ENCODE measurements at places on chromosomes 1 and 21.

- no peak for DNase-seq
Measured at GRCh38 chr1:116712510-116712909, 41.7 kb upstream of the CD2 start.

- DNase-seq, result no peak
Measured at GRCh38 chr1:37634244-37634991, at the start of gene RSPO1. RSPO1 (minus strand) TSS chr1:37634892; CDS start chr1:37629661, 5,231 bp downstream.

DNA sequence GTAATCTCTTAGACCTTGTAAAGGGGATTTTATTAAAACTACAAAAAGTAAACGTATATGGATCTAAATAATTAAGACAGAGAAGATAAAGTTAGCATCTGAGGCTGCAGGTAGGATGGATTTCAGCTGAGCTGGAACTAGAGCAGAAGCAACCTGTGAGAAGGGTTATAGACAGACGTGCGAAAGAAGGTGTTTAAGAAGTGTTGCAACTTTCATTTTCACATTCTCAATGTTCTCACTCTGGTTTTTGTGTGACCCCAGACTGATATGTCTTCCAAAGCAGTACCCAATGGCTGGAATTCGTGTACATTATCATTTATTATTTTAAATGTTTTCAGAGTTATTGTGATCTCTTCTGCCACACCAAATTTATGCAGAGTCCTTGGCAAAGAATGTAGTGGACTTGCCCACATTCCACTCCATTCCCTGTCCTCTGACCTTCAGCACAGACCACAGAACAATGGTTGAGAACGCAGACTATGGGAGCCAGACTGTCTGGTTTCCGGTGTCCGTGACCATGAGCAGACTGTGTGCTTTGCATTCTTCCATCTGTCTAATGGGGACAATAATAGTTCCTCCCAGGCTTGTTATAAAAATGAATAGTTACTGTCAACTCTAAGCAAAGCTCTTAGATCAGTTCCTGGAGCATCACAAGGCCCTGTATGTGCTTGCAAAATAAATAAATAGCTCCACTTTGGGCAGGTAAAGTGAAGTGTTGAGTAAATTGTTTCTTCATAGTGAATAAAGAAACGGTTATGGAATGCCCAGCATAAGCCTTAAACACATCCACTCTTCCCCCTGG lies 140.6 kb upstream of the SAMSN1 start:
- no peak for DNase-seq

- DNase-seq, result no peak
Measured at GRCh38 chr1:74180490-74180889, 17.5 kb downstream of the LRRIQ3 start.

- DNase-seq, result peak; percentile 95
Measured at GRCh38 chr1:154970631-154971340, at the start of gene SHC1. SHC1 (minus strand) TSS chr1:154970747; CDS start chr1:154970526, 221 bp downstream.

DNA sequence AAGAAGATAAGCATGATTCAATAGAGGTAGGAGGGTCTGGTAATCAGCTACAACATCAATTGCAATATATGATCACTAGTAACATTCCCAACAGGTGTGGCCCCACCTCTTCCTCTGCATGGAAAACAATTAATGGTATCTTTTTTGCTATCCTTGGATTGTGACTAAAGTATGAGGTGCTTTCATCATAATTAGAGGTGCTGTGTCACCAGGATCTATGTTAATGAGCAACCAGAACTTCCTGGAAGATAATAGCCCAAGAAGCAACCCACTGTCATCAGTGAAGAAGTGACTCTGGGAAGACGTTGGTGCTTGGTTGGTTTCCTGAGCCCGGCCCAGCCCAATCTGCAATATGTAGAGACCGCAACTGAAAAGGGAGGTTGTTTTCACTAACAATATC lies 167.2 kb downstream of the SETD4 start:
- no peak for DNase-seq

DNA sequence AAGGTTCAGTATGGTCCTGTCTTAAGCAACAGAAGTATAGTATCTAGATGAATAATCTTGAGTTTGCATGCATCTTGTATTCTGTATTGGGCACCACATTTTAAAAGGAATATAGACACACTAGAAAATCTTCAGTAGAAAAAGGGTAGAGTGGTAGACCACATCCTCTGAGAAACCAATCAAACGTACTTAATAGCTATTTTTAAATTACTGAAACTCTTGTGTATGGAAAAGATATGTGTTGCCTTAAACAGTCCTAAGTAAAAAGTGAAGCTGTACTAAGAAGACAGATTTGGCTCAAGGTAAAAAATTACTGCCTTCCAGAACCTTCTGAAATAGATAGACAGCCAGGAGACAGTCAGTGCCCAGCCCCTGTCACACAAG lies 3.1 kb downstream of the CTXND2 start:
- no peak for DNase-seq

- DNase-seq, result no peak
Measured at GRCh38 chr1:230232371-230232771, 165.3 kb downstream of the GALNT2 start.

- DNase-seq, result no peak
Measured at GRCh38 chr21:22145545-22145944, 1147.3 kb downstream of the NCAM2 start.

DNA sequence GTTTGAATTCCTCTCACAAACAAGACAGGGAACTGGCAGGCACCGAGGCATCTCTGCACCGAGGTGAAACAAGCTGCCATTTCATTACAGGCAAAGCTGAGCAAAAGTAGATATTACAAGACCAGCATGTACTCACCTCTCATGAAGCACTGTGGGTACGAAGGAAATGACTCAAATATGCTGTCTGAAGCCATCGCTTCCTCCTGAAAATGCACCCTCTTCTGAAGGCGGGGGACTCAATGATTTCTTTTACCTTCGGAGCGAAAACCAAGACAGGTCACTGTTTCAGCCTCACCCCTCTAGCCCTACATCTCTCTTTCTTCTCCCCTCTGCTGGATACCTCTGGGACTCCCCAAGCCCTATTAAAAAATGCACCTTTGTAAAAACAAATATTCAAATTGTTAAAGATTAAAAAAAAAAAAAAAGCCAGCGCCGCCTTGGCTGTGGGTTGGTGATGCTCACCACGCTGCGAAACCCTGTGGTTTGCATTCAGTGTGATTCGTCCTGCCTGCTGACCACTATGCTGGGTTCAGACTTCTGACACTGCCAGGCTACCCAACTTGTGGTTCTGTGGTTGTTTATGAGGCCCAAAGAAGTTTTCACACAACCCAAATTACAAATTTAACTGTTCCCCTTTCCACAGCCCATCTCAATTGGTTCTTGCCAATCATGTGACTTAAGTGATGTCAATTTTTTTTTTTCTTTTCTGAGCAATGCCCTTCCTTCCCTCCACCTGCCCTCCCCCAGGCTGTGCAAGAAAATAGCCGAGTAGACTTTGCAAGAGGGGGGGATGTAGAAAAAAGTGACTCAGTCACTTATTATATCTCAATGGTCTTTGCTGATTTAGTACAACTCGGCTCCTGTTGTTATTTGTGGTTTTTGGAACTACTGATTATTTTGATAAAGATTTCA lies at the start of gene RUNX1:
TSS of gene RUNX1 (minus strand) at position 597 of the 912 bp plus-strand sequence.
- DNase-seq, result no peak

- no peak for DNase-seq
Measured at GRCh38 chr21:42096566-42096965, 25.4 kb downstream of the UMODL1 start.
